ENCODE measurements at places on chromosomes 5 and 9.

DNA sequence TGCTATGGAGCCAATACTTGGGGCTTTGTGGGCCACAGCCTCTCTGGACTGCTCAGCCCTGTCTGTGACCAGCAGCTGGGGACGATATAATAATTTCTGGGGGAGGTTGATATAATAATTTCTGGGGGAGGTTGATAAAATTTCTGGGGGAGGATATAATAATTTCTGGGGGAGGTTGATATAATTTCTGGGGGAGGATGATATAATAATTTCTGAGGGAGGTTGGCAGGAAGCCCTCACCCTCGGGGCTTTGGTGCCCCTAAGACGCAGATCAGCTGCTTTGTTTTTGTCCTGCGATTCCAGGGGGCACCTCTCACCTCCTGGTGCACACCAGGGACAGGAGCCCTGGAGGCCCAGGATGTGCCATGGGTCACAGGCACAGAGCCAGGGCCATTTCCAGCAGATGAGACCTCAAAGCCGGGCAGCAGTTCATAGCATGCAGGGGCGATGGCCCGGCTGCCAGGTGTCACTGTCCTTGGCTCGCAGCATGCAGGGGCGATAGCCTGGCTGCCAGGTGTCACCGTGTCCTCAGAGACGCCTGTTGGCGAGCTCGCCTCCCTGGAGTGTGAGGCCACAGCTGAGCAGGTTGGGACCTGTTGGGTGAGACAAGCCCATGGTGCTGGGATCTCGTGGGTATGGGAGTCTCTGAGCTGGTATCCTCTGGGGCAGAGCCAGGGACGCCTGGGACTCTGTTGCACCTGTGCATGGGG lies 3.8 kb upstream of the TOR4A start:
- no peak for DNase-seq

DNA sequence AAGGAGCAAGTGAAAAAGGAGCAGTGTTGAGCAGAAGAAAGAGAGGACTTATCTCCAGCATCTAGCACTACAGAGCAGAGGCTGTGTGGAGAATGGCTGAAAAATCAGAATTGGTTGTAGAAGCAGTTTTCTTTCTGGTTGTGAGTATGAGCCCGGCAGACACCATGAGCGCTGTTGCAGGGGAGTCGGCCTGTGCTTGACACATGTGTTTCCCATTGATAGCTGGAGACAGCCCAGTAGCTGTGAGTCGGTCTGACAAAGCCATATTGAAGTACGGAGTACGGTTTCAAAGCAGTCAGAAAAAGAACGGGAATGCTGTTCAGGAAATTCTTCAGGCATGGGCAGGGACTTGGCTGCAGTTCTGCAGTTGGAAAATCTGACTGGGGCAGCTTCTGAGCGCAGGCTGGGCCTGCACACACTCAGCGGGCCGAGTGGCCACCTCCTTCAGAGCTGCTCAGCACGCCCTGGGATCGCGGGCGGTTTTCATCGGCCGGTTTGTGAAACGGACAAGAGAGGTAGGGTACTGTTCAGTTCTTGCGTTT lies at the start of gene SGCD:
Gene SGCD, plus strand, starts transcription at position 447 of the 542 bp plus-strand sequence.
- DNase-seq: no peak

DNA sequence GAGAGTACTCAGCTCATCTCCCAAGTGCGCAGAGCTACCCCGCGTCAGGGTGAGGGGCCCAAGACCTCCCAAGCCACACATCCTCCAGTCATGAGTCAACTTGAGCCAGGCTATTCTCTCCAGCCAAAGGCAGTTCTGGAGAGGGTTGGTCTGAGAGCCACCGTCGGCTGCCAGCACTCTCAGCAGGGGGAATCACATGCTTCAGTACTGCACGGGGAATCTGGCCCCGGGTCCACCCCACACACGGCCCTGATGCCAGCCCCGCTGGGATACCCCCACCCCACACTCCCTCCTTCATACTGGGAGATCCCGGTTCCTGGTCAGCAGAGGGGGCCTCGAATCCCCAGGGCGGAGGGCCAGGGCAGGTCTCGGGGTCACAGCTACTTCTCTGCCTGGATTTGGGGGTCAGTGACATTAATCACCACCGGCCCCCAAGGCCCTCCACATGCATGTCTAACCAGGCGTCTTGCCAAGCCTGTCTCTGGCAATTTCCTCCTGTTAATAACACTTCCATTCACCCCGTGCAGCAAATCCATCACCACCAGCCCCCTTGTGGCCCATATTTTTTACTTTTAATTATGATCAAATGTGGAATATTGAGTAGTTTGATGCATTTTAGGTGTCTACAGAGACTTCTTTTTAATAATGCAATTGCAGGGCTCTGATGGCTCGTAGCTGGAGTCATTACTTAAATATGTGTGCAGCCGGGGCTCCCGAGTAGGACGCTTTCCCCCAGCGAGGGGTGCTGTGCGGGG lies 102.9 kb upstream of the PPP1R26 start:
- DNase-seq: no peak

DNA sequence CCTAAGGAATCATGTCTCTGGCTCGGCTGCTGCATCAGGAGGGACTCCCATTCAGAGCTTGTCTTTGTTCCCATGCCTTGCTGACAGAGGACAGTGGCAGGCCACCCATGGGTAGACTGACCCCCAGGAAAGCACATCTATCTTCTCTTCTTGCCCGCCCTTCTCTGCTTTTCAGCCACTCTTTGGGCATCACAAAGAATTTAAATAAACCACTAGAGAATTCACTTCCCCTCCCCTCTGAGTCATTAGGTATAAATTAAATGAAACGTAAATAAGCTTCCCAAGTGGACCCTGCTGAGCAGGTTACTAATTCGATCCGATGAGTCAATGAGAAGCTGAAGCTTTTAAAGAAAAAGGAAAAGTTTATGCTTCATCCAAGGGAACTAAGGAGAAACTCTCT lies 97.0 kb downstream of the DRD1 start:
- DNase-seq: no peak

DNA sequence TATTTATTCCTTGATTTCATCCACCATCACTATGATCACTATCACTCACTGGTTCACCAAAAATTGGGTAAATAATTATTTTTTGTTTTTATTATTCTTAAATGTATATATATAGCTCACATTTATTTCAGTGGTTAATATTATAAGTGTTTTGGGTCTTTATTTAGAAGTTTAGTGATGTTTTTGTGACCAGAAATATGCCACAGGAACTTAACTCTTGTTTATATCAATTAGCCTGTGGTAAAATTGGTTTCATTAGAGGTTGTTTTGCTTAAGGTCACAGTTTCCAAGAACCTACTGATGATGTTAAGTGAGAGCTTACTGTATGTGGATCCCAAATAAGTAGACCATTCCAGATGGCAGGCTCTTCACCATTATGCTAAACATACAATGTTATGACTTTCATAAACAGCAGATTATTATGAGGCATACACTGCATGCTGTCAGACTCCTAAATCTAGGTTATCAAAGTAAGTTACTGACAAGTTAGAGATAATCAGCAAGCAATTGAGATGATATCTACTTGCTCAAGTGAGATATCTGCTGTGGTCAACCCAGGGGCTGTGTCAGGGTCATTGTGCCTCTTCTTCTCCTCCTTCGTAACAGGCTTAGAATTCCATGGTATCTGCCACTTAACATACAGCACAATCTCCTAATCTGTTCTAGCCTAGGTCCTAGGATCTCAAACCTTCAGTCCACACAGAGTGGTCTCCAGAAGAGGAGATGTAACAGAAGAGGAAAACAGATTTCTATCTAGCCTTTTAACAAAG lies 57.6 kb downstream of the NR3C1 start:
- no peak for DNase-seq

DNA sequence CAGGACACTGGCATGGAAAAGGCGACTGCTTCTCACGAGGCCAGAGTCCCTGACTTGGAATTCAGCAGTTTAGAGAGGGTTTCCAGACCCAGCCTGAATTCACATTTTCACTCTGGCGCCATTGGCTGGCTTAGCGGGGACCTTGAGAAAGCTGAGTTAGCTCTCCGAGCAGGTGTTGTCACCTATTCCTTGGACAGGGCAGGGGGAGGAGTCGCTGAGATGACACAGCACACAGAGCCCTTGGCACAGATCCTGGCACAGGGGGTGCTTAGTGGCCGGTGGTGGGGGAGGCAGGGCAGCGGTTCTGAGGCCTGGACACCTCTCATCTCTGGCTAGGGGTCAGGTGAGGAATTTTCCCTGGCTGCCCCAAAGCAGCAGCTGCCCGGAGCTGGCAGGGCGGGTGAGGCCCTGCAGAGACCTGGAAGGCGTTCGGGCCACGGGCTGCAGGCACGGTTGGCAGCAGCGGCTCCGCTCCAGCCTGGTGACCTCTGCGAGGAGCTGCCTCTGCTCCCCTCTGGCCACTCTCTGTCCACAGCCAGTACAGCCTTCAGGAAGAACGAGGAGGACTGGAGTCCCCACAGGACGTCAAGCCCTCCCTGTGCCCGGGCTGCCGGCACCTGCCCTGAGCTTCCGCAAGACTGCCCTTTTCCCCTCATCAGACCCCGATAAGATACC lies 72.4 kb upstream of the RAPGEF1 start:
- no peak for DNase-seq

- DNase-seq: no peak
Observed at GRCh38 chr5:123091298-123092222, 2.5 kb downstream of the PRDM6 start.

DNA sequence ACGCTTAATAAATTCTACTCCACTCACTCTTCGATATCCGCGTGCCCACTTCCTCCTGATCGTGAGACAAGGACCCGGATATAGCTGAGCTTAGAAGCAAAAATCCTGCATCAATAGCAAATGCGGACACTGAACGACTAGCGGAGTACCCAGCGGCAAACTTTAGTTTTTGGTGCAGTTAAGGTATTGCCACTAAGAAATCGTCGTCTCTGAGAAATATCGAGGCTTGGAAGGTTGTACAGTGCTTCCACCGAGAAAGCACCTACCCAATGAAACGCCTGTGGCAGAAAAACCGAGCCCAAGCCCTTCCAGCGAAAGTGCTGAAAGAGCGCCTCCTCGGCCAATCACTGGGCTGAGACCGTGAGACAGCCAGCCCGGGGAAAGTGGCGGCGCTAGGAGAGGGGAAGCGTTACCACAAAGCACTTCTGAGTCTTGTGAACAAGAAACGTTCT lies 32.2 kb downstream of the ANXA2R start:
- peak; percentile 87 for DNase-seq

GRCh38 chr5:178246624-178247279 lies 14.2 kb upstream of the PHYKPL start:
- DNase-seq: no peak

Data from CD4-positive, alpha-beta T cell treated with Interleukin-6 for 4 hours (primary cell).